ENCODE measurements at places on chromosomes 4 and X.

DNA sequence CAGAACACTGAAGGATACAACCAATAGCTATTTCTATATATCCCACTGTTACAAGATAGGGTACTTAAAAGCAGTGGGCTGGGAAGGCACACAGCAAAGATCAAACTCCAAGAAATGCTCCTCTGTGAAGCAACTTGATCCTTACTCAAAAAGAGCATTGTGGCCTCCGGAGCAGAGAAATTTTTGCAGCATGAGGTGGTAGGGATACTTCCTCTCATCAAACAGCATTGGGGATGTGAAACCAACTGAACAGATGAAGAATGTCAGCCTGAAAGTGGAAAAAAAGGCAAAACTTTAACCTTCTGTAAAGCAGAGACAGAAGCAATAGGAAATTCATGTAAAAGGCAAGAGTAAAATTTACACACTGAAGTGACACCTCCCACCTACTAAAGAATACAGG lies 92.2 kb downstream of the HUWE1 start:
- no peak for DNase-seq

DNA sequence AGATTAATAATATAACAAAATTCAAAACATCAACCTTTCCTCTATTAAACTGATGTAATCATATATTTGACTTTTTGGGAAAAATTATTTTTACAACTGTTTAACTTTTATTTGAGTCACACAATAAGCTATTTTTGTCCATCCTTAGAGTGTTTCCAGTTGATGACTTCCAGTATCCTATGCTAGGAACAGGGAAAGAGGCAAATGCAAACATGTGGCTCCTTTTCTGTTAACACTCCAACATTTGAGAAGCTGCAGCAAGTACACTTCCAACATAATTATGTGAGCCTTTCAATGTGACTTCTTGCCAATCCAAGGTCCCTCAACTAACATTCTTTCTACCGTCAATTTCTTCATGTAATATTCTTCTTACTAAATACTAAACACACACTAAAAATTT lies 117.7 kb downstream of the PPA2 start:
- no peak for DNase-seq

GRCh38 chr4:1099270-1099669 lies 14.1 kb downstream of the RNF212 start:
- DNase-seq = no peak

- no peak for DNase-seq
Measured at GRCh38 chr4:145177511-145177905, 2.9 kb downstream of the OTUD4 start.

- no peak for DNase-seq
Measured at GRCh38 chr4:89161841-89162240, 50.5 kb downstream of the TIGD2 start.

DNA sequence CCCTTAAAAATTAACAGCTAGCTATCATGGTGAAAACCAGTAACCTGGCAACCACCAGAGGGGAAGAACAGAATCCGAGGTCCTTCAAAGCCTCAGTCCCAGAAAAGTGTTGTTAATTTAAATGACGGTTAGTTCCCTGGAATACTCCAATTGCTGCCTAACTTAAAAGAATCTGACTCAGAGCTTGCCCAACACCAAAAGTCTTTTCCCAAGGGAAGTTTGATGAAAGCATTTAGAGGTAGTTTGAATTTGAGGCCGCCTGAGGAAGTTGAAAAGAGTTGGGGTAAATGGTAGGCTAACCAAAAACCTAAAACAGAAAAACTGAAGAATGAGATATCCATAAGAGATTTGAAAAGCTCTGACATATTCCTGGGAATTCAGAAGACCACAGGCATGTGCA lies 46.6 kb downstream of the IL13RA2 start:
- DNase-seq = no peak

DNA sequence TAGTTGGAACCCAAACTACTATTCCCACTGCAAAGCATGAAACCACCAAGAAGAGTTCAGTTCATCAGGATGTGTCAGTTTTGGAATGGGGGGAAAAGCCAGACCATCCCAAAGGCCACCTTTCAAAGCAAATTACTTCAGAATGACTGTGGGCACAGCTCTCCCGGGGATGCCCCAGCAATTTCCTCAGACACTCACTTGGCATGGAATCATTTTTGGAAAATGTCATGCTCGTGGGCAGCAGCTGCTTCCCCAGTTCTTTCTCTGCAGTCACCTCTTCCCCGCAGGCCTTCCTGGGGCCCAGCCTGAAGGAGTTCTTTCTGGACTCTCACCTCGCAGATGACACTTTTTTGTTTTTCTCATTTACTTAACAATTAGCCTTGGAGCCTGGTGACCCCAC lies 350.3 kb downstream of the NR3C2 start:
- no peak for DNase-seq

DNA sequence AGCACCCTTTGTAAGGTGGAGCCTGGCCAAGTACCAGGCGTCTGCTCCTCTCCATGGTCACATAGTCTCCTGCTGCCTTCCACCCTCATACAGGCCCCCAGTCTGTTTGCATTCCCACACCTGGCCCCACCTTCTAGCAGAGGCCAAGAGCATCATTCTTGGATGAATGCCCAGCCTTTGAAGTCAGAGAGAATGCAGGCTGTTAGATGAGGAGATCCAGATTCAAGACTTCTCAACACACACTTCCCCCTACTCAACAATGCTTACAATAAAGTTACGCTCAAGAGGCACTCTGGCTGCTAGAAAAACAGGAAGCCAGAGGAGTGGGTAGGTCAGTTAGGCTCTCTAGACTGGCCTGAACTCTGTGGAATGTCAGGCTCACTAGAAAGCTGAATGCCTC lies 43.3 kb downstream of the SHROOM4 start:
- DNase-seq = no peak

- no peak for DNase-seq
Measured at GRCh38 chrX:133402830-133403625, 12.3 kb downstream of the GPC4 start.

DNA sequence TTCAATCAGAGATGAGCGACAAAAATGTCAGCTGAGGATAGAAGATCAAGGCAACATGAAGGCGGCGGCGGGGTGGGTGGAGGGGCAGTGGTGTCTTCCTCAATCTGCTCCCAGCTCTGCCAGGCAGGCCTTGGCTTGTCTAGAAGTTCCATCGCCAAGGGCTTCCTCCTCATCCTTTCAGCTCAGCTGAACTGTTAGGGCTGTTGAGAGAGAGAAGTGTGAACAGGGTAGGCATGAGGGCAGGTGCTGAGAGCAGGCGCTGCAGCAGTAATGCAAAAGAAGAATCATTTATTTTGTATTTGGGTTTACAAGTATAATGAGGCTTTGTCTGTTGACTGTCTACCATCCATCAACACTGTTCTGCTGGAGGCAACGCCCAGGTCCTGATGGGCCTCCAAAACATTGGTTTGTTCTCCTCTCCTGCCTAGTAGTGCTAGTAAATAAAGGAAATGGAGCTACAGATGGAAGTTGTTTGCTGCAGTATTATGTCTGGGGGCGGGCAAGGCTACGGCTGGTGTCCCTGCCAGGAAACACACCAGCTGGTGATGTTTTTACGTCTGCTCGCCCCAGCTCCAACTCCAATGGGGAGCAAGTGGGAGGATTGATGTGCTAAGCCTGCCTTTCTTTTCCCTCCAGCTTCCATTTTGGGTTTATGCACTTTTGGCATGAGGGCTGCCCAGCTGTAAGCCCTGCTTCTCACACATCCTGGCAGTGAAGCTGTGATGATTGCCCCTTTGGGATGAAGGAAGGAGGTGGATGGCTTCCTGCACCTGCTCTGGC lies 139.4 kb upstream of the BOD1L1 start:
- no peak for DNase-seq

DNA sequence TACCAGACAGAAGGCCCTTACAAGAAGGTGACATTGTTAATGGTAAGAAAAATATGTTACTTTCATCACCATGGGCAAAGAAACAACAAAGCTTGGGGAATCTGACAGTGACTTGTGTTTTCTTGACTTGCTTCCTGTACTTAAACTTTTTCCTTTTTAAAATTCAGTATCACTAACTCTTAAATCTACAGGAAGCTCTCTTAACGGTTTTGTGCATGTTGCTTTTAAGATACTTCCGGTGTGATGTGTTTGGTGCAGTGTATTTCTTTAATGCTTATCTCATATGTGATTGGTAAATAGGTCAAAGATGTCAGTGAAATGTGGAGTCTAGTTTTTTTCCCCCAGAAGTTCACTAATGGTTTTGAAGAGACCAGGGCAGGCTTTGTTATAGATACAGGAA lies 45.2 kb downstream of the ADH5 start:
- DNase-seq = no peak

- no peak for DNase-seq
Measured at GRCh38 chrX:13110433-13111324, 66.3 kb upstream of the FAM9C start.

- DNase-seq = no peak
Measured at GRCh38 chrX:48785186-48785539, 1.2 kb upstream of the GATA1 start.

GRCh38 chr4:106569146-106570031 lies 200.8 kb upstream of the GIMD1 start:
- DNase-seq = no peak

- peak; percentile 25 for DNase-seq
Measured at GRCh38 chrX:149398027-149398426, 107.1 kb downstream of the IDS start.

Data from HAP-1 (cell line).